Fibroblast of pulmonary artery (primary cell): ENCODE measurements at places on chromosomes 1 and 21.

- peak; percentile 22 for DNase-seq
Measured at GRCh38 chr1:244735876-244736561, 83.1 kb downstream of the DESI2 start.

- DNase-seq, result no peak
Measured at GRCh38 chr1:12565094-12565965, 52.7 kb downstream of the DHRS3 start.

DNA sequence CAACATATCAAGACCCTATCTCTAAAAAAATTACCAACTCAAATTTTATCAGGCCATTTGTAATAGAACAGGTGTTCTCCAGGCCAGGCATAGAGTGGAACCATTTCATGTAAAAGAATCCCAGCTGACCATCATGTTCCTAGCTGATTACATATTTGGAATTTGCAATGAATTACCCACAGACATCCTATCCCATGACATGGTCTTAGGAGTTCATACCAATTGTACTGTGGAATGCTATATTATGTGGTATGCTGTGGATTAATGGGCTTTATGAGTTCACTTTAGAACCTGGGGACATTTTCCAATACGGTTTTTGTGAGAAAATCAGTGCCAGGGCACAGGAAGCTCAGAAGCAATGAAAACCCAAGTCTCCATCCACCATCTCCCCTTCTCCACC is 110.3 kb downstream of the ZNF281 start:
- DNase-seq, result no peak

GRCh38 chr1:58924016-58924565 is 140.2 kb upstream of the JUN start:
- no peak for DNase-seq

DNA sequence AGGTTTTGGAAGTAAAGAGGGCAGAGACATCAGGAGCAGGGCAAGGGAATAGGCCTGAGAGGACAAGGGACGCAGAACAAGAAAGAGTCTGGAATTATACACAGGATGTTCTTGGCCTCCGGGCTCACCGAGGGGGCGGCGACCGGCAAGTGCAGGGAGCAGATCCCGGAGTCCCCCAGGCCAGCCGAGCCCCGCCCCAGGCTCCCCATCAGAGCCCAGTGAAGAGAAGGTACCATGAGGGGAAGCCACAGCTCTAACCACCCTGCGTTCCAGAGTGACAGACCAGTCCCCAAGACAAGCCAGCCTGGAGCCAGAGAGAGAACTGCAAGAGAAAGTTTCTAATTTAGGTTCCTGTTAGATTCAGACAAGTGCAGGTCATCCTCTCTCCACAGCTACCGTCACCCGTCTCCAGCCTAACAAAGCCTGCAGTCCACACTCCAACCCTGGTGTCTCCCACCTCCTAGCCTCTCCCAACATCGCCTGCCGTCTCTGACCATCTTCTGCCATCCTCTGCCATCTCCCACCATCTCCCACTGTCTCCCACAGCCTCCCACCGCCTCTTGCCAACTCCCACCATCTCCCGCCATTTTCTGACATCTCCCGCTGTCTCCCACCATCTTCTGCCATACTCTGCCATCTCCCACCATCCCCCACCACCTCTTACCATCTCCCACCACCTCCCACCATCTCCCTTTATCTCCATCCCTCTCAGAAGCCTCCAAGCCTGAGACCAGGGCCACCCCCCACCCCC is 42.5 kb downstream of the CAPN2 start:
- no peak for DNase-seq
